ENCODE measurements at places on chromosomes 1 and 21. TPM values are rescaled to one million over a fixed set of nuclear protein-coding genes. Genes with fewer than 3 reads are reported as not detected.

Gene VHLL
- polyA plus RNA-seq, result not detected

- H3K27ac ChIP-seq, result no peak overlapping the region
- H3K27me3 ChIP-seq, result no peaks in the 10 kb centered on the region
- no peak for DNase-seq
- H3K4me1 ChIP-seq, result no peaks in the 10 kb centered on the region
- no peak overlapping the region for H3K4me3 ChIP-seq
- no peaks in the 10 kb centered on the region for H3K36me3 ChIP-seq
These were observed 254.0 kb upstream of the RUNX1 start for GRCh38 chr21:35303085-35303484.

DNA sequence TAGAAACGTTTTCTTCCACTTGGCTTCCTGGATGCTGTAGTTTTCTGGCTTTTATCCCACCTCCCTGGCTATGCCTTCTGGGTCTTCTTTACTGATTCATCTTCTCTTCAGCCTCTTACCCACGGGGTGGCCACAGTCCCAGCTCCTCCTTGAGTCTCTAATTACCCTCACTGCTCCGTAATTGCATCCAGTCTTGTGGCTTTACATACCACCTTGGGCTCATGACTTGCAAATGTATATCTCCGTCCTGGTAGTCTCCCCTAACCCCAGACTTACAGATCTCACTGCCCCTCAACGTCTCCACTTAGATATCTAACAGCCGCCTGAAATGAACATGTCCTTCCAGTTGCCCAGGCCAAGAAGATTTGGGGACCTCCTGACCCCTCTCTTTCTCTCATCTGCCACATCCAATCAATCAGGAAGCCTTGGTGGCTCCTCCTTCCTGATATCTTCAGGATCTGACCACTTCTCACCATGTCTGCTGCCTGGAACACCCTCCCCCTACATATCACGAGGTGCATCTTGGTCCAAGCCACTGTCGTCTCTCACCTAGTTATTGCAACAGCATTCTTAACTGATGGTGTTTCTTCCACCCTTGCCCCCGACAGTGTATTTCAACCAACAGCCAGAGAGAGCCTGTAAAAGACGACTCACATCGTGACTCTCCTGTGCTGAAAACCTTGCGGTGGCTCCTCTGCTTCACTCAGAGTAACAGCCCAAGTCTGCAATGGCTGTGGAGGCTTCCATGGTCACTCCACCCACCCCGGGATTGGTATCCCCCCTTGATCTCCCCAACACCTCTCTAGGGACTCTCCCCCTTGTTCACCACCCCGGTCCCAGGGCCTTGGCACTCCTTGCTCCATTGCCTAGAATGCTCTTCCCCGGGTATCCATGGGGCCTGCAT is 219.0 kb upstream of the POU3F1 start:
- no peaks in the 10 kb centered on the region for H3K4me1 ChIP-seq
- no peak overlapping the region for H3K4me3 ChIP-seq
- no peak overlapping the region for H3K27ac ChIP-seq
- no peak for DNase-seq
- H3K27me3 ChIP-seq, result no peaks in the 10 kb centered on the region

DNA sequence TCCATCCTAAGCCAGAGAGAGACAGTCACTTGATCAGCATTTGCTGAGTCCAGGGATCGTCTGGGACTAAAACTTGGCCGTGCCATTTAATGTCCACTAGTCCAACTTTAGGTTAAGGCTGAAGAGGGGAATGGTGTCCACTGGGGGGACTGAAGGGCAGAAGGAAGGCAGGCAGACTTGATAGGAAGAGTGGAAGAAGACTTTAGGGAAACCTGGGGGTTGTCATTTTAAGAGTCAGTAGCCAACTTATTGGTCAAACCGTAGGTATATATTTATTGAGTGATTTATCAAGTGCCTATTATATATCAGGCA is 1.3 kb upstream of the LMOD1 start:
- no peak overlapping the region for H3K4me3 ChIP-seq
- no peaks in the 10 kb centered on the region for H3K36me3 ChIP-seq
- DNase-seq, result no peak
- no peak overlapping the region for H3K27ac ChIP-seq
- no peaks in the 10 kb centered on the region for H3K27me3 ChIP-seq
- H3K4me1 ChIP-seq, result no peaks in the 10 kb centered on the region

GRCh38 chr1:93845538-93846205 is 33.3 kb downstream of the DNTTIP2 start:
- DNase-seq, result no peak
- peak overlapping the region; percentile 88 for H3K27ac ChIP-seq
- H3K36me3 ChIP-seq, result no peaks in the 10 kb centered on the region
- H3K27me3 ChIP-seq, result no peaks in the 10 kb centered on the region
- H3K4me1 ChIP-seq, result peaks cover 16% of the 10 kb centered on the region

DNA sequence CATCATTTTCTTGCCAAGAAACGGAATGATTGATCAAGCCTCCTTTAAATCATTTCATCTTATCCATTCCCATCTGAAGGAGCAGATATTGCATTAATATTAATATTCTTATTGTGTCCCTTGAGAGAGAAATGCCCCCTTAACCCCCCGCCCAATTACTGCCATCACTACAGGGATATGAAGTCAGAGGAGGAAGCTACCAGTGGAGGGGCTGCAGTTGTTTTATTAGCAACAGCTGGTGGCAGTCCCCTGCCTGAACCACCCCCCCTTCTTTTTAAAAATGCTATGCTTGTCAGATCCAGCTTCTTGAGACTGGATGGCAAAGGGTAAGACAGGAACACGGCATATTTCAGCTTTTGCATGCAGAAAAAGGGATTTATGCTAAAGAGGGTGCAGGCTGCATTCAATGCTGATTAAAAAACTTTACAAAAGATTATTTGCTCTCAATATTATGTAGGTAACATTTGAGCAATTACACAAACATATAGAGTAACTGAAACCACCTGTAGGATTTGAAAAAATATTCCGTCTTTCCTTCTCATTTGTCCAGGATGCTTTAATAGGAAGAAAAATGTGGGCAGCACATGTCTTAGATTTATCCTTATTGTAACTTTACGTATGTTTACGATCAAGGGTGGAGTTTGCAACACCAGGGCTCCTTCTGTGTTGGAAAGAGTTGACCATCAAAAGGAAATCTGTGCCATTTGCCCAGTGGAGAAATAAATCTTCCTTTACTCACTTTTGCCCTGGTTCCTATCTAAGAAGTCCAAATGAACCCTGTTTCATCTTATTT is 77.7 kb downstream of the ZBTB18 start:
- no peaks in the 10 kb centered on the region for H3K4me1 ChIP-seq
- no peak for DNase-seq
- H3K36me3 ChIP-seq, result no peaks in the 10 kb centered on the region
- no peaks in the 10 kb centered on the region for H3K27me3 ChIP-seq
- H3K27ac ChIP-seq, result no peak overlapping the region

DNA sequence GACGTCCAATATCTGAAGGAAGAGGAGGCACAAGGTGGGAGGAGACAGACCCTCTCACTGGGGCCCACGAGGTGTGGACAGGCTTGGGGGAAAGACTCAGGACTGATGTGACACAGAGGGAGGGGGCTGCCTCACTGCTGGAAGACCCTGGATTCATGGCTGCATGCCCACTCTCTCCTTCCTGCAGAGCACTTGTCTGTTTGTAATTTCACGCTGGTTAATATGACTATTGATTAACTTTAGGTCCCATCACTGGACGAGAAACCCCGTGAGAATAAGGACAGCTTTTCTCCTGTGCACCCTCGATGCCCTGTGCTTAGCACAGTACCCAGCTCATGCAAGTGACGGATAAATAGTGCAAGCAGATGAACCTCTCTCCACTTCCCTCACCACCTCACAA is 35.1 kb downstream of the CACNA1S start:
- no peak overlapping the region for H3K27ac ChIP-seq
- H3K4me1 ChIP-seq, result no peaks in the 10 kb centered on the region
- no peak for DNase-seq
- H3K4me3 ChIP-seq, result no peak overlapping the region
- H3K27me3 ChIP-seq, result no peaks in the 10 kb centered on the region
- no peaks in the 10 kb centered on the region for H3K36me3 ChIP-seq

- no peaks in the 10 kb centered on the region for H3K36me3 ChIP-seq
- DNase-seq, result no peak
These were observed 55.1 kb upstream of the FASLG start for GRCh38 chr1:172603816-172604215.

DNA sequence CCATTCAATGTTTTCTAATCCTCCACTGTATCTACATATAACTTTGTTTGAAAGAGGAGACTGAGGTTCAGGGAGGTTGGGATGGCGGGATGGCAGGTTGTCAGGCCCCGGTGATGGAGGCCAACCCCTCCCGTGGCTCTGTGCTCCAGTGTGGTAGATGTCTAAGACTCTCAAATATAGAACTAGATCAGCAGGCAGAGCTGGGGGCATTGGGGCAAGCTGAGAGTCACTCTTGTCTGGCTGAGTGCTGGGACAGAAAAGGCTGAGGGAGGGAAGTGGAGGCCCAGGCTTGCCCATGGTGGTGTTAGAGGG is 1.7 kb downstream of the IL6R start:
- H3K4me1 ChIP-seq, result peaks cover 46% of the 10 kb centered on the region
- H3K4me3 ChIP-seq, result peak overlapping the region; percentile 72
- H3K27ac ChIP-seq, result peak overlapping the region; percentile 75

GRCh38 chr1:200096774-200097173 is 69.3 kb downstream of the NR5A2 start:
- DNase-seq, result no peak
- H3K27ac ChIP-seq, result no peak overlapping the region
- no peaks in the 10 kb centered on the region for H3K36me3 ChIP-seq
- no peaks in the 10 kb centered on the region for H3K27me3 ChIP-seq

All from naive thymus-derived CD4-positive, alpha-beta T cell (primary cell).